Fibroblast of pulmonary artery (primary cell): ENCODE measurements at places on chromosomes 16 and 17.

DNA sequence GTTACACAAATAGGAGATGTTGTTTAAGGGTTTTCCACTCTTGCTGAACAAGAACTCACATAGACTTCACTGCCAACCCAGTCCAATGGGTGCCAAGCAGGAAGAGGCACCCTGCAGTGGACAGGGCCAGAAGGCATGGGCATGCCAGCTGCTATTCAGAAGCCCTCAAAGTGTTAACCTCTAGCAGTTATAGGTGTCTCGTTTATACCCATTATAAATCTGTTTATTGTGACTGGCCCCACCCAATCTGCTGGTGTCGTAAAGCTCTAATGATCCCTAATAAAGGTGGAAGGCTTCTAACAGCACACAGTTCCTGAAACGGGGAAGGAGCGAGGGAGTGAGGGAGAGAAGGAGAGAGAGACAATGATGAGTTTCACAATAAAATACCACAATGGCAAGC lies 23.9 kb downstream of the HNF1B start:
- no peak for DNase-seq

- DNase-seq, result no peak
Observed at GRCh38 chr16:23453338-23454052, 506 bp upstream of the COG7 start.

GRCh38 chr17:61584866-61585265 lies 6.2 kb downstream of the NACA2 start:
- DNase-seq, result no peak

DNA sequence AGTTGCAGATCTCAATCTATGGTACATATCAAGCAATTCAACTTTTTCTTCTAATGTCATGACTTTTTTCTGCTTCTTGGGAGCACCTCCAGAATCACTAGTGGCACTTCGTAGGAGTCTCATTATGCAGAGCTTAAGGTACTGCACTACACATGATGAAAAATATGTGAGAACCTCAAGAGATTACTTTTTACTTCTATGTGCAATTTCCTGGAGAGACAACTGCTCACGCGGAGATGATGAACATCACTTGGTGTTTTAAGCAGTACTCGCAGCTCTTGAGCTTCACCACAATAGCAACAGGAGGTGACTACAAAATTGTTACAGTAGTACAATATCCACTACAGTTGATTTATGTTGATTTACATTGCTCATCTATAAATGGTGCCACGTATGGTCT lies 79.7 kb downstream of the MRTFB start:
- no peak for DNase-seq
